ENCODE measurements at places on chromosomes 11 and 22. TPM values are rescaled to one million over a fixed set of nuclear protein-coding genes. Genes with fewer than 3 reads are reported as not detected.

Gene KRTAP5-6
- not detected for total RNA-seq

Gene CHST1
- 0.63 TPM for total RNA-seq

Gene KDELR3
- 64.2 TPM for total RNA-seq

Gene IRF7
- 35.4 TPM for total RNA-seq

Gene C11orf86
- not detected for total RNA-seq
